IMR-90 (cell line): ENCODE measurements at places on chromosomes 2 and 18. TPM values are rescaled to one million over a fixed set of nuclear protein-coding genes. Genes with fewer than 3 reads are reported as not detected.

DNA sequence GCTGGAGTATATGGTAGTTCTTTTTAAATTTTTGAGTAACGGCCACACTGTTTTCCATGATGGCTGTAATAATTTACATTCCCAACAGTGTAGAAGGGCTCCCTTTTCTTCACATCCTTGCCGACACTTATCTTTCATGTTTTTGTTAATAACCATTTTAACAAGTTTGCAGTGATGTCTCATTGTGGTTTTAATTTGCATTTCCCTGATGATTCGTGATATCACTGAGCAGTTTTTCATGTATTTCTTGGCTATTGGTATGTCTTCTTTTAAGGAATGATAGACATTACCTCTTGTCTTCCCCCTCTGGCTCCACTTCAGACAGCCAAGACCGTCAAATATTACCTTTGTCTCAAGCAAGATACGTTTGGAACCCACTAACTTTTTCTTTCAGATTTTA lies 371.1 kb upstream of the NRP2 start:
- DNase-seq, result no peak
- no peak overlapping the region for H3K4me3 ChIP-seq

DNA sequence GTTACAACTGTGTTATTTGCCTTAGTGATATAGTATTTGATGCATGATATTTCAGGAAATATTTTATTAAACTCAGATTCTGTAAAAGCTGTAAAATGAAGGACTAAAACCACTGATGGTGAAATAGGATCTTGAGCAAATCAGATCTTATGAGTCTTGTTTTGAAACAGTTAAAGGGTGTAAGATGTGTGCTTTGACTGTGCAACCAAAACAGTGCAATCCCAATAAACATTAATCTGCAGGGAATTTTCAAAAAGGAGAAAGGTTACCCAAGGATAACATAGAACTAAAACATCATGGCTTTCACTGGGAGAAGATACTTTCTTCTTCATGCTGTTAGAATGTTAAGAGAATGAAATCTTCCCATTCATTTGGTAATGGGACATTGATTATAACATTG lies 378.7 kb downstream of the PARD3B start:
- H3K36me3 ChIP-seq, result no peaks in the 10 kb centered on the region
- no peak overlapping the region for H3K27ac ChIP-seq
- H3K27me3 ChIP-seq, result no peaks in the 10 kb centered on the region
- no peak overlapping the region for H3K4me3 ChIP-seq
- no peak for DNase-seq

DNA sequence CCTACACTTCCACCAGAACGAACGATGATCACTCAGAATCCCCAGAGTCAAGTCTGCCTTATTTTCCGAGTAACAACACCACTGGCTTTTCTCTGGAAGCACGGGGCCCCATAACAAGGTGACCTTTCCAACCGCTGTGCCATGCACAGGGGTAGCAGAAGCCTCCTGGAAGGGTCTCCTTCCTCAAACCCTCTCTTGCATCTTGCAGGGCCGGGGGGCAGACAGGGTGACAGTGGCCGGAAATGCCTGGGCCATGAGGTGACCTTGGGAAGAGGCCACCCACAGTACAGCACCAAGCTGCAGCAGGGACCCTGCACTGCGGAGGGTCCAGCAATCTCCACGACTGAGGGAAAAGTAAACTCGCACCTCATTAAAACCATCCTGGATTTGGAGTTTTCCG lies 108.5 kb downstream of the PXDN start:
- no peak overlapping the region for H3K4me3 ChIP-seq
- H3K27ac ChIP-seq, result no peak overlapping the region
- H3K27me3 ChIP-seq, result no peaks in the 10 kb centered on the region
- DNase-seq, result no peak
- H3K4me1 ChIP-seq, result peaks cover 18% of the 10 kb centered on the region
- peaks cover 79% of the 10 kb centered on the region for H3K36me3 ChIP-seq

DNA sequence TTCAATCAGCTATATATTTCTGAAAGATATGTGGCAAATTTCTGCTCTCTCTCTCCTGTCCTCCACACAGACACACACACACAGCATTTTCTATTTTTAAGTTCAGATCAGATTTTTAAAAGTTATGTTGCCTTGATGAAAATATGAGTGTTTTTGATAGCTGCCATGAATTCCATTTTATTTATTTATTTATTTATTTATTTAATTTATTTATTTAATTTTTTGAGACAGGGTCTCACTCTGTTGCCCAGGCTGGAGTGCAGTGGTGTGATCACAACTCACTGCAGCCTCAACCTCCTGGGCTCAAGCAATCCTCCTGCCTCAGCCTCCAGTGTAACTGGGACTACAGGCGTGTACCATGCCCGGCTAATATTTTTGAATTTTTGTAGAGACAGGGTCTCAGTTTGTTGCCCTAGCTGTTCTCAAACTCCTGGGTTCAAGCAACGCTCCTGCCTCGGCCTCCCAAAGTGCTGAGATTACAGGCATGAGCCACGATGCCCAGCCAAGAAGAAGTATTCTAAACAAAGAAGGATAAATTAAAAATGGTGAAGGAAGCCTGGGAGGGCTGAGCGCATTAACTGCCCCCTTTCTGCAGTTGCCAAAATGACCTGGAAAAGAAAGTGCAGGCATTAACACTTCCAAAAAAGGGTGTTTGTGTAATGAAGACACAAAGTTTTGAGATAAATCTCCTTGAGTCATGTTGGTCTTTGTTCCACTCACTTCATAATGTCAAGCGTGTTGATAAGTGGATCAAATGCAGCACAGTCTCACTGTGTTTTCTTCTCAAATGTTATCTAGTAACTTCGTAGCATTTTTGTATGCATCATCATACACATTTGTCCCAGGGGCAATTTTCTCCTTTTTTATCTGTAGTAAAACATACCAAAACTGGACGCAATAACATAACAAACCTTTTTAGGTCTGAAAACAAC lies 11.1 kb upstream of the IMPA2 start:
- H3K27ac ChIP-seq, result peak overlapping the region; percentile 34; the same call in 1 of the 2 replicates
- no peak for DNase-seq
- no peaks in the 10 kb centered on the region for H3K27me3 ChIP-seq

- H3K27ac ChIP-seq, result no peak overlapping the region
- DNase-seq, result no peak
- no peaks in the 10 kb centered on the region for H3K4me1 ChIP-seq
- H3K4me3 ChIP-seq, result no peak overlapping the region
- no peaks in the 10 kb centered on the region for H3K27me3 ChIP-seq
These were observed 83.8 kb upstream of the CCDC150 start for GRCh38 chr2:196555726-196556125.

DNA sequence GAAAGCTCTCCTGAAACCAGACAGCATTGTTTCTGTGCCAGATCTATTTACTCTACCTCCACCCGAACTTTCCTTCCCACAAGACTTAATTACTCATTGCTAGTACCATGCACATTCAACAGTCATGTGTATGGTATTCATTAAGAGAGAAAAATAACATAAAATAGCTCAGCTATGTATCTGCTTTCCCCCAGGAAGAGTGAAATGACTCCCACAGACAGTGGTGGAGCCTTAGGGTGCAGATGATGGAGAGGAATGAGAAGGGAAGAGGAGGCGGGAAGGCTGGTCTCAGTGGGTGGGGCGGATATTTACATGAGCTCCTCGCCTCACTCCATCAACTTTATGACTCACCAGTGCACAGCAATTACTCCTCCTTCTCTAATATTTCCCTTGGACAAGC lies 724.5 kb downstream of the EPHA4 start:
- H3K36me3 ChIP-seq, result no peaks in the 10 kb centered on the region
- no peak overlapping the region for H3K27ac ChIP-seq
- no peak overlapping the region for H3K4me3 ChIP-seq
- DNase-seq, result peak; percentile 93

DNA sequence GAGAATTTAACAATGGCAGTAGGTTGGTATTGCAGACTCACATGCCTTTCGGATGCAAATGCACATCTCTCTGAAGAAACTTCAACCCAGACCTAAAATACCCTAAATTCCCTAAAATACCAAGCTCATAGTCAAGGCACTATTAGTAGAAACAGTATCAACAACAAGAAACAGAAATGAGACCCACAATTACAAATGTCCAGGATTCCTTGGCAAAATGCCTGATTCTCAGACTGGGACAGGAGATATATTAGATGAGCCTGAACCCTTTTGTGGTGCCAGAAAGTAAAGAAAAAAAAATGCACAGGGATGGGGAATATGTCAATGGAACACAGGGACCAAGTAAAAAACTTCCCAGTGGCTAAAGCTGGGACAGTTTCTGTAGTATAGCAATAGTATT lies 77.2 kb downstream of the NAT8 start:
- H3K27ac ChIP-seq, result no peak overlapping the region
- no peak for DNase-seq
- H3K4me3 ChIP-seq, result no peak overlapping the region
- no peaks in the 10 kb centered on the region for H3K4me1 ChIP-seq
- H3K27me3 ChIP-seq, result no peaks in the 10 kb centered on the region

DNA sequence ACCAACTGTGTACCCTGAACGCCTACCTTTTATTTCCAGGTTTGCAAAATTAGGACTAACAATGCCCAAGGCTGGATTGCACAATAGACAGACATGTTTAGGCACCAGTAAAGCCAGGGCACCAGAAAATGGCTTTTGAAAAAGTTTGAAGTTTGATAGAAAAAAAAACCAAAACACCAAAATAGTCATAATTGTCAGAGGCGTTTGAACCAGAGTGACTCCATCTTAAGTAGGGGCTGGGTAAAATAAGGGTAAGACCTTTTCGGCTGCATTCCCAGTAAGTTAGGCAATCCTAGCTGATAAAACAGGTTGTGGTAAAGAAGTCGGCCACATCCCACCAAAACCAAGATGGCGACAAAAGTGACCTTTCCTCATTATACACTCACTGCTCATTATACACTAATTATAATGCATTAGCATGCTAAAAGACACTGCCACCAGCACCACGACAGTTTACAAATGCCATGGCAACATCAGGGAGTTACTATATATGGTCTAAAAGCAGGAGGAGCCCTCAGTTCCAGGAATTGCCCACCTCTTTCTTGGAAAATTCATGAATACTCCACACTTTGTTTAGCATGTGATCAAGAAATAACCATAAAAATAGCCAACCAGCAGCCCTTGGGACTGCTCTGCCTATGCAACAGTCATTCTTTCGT lies 105.1 kb upstream of the MSH2 start:
- no peaks in the 10 kb centered on the region for H3K4me1 ChIP-seq
- no peaks in the 10 kb centered on the region for H3K36me3 ChIP-seq
- no peak overlapping the region for H3K27ac ChIP-seq
- no peak for DNase-seq

The ANKRD30B gene
- not detected in 2 replicates for total RNA-seq

The MREG gene
- 1.7 and 1.8 TPM in 2 replicates for total RNA-seq

The APOB gene
- total RNA-seq, result under 0.01 TPM in 2 replicates

The FBXO15 gene
- 0.90 and 1.1 TPM in 2 replicates for total RNA-seq

The SERPINB11 gene
- total RNA-seq, result 0.18 TPM in 1 of 2 replicates, not detected in the other

The CRACDL gene
- not detected in 2 replicates for total RNA-seq

The LHCGR gene
- total RNA-seq, result under 0.01 and 0.18 TPM in 2 replicates

The ARHGAP15 gene
- not detected in 2 replicates for total RNA-seq
